ENCODE measurements at places on chromosomes 5 and 9.
A peak's percentile ranks its signal among the peaks of the same experiment; 100 is the strongest.

- no peak for DNase-seq
Measured at GRCh38 chr5:135045488-135045887, 11.5 kb upstream of the PITX1 start.

DNA sequence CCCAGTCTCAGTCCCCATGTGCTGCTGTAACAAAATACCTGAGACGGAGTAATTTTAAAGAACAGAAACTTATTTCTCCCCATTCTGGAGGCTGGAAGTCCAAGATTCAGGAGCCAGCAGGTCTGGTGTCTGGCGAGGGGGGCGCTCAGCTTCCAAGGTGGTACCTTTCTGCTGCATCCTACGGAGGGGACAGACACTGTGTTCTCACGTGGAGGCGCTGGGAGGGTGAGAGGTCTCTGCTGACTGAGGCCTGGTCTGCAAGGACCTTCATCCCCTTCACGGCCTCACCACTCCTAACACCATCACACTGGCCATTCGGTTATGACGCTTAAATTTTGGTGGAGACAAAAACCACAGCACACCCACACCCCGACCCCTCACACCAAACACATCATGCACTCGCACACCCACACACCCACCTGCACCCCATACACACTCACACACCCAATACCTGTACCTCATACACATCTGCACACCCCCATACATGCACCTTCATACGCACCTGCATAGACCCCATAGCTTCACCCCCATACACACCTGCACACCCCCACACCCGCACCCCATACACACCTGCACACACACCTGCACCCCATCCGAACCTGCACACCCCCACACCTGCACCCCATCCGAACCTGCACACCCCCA lies 9.8 kb upstream of the ZDHHC11 start:
- no peak for DNase-seq

GRCh38 chr5:157924931-157925729 lies 66.2 kb upstream of the CLINT1 start:
- DNase-seq = no peak

GRCh38 chr5:134223406-134224248 lies 2.2 kb downstream of the PPP2CA start:
- DNase-seq = no peak

DNA sequence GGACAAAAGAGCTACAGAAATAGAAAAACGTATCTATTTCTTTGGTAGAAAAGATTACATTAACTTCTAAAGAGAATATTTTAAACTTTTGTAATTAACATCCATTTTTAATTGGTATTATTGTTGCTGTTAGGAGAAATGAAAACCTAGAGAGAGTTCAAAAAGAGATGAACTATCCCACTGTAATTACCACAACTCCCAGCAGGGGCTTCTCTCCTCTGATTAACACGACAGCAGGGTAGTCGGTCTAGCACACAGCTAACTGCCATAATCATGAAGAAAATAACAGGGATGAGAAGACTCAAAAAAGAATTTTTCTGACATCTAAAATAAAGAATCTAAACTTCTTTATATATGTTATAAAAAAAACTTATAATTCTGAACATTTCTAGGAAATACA lies 86.2 kb upstream of the CDH9 start:
- no peak for DNase-seq

GRCh38 chr5:179766021-179766725 lies 27.6 kb upstream of the LTC4S start:
- DNase-seq = no peak

DNA sequence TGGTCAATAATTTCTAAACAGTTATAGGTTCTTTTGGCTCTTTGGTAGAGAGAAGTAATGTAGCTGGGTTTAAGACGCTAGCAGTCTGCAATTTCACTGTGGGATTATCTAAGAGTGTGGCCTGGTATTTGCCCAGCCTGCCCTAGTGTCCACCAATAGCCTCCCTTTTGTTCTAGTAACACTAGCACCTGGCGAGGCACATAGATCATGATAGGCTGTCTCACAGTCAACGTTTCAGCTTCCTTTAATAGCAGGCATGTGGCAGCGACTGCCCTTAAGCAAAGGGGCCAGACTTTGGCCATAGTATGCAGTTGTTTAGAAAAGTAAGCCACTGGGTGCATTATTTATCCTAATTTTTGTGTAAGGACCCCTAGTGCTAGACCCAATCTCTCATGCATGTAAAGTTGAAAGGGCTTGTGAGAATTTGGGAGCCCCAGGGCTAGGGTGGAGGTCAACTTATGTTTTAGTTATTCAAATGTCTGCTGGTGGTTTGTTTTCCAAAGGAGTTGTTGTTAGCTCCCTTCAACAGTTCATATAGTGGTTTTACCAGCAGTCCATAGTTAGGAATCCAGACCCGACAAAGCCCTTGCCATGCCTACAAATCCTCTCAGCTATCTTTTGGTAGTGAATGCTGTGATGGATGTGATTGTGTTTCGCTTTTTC lies 274.3 kb downstream of the HTR1A start:
- no peak for DNase-seq

GRCh38 chr5:142445266-142445665 lies 120.4 kb upstream of the SPRY4 start:
- DNase-seq = no peak

- DNase-seq = no peak
Measured at GRCh38 chr5:11905206-11905605, 960 bp upstream of the CTNND2 start.

GRCh38 chr5:18079831-18080230 lies 445.6 kb downstream of the TAF11L14 start:
- no peak for DNase-seq

DNA sequence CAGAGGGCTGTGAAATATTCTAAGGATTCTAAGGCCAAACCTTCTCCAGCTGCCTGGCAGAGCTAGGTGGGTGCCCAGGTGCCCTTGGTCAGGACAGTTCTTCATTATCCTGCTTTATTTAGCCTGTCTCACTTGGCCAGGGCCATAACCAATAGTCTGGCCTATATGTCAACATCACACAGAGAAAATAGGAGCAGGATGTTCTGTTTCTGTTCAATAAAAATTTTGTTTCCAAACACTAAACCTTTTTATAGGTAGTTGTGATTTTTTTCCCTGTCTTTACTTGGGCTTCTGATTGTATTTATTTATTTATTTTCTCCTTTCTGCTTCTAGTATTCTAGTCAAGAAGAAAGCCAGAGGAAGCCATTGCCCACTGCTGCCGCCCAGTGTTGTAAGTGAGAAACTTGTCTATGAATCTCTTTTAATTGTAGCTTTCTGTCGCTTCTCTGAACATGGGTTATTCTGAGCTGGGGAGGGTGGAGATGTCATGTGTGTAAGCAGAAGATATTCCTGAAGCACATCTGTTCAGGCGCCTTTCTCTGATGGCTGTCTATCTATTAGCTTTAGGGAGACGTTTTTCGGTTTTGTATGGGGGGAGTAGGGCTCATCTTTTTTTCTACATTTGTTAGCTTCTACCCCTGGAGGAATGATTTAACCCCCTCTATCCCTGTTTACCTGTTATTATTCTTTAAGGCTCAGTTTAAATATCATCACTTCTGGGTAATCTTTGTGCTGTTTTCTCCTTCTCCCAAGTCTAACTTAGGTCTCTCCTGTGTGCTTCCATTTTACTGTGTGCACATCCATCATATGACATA lies 97.1 kb downstream of the UNC13B start:
- DNase-seq = peak; percentile 21

Measured in right kidney (tissue), 9 donors.